ENCODE measurements at places on chromosomes 5 and 9. TPM values are rescaled to one million over a fixed set of nuclear protein-coding genes. Genes with fewer than 3 reads are reported as not detected.

The BHMT gene
- 0.88 TPM for total RNA-seq

The OR1Q1 gene
- not detected for total RNA-seq

The HAVCR2 gene
- 1.6 TPM for total RNA-seq

The MSH3 gene
- total RNA-seq: 23.5 TPM

GRCh38 chr9:114988962-114989599 lies 58.7 kb upstream of the TNFSF8 start:
- no peak for DNase-seq

GRCh38 chr9:8346296-8346695 lies 546.7 kb upstream of the DMAC1 start:
- no peak for DNase-seq

DNA sequence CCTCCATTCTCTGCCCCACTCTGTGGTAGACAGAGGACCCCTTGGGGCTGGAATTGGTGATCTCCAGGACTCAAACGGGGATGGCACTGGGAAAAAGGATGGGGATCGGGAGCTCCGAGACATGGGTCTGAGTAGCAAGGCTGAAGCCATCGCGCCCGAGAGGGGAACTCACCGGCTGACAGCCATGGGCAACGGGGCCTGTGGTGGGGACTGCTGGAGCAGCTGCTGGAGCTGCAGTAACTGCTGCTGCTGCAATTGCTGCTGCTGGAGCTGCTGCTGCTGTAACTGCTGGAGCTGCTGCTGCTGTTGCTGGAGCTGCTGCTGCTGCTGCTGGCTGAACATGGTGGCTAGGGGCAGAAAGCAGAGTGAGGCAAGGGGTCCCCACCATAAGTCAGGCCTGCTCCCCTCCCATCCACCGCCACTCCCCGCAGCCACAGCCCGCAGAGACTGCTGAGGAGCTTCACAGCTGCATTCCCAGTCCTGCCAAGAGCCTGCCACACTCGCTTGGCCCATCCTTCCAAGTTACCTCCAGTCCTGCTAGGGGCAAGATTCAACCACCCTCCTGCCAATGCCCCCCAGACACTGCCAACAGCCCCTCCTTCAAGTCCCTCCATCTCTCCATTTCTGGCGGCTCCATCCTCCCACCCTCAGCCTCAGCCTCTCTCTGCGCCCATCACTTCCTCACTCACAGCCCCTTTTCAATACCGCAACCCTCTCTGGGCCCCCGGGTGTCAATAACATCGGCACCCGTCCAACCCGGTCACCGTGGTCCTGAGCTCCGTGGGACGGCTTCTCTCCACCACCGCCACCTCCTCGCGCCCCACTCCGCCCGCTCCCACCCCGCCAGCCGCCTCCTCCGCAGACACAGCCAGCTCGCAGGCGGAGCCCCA lies 611 bp downstream of the CIZ1 start:
- no peak for DNase-seq

DNA sequence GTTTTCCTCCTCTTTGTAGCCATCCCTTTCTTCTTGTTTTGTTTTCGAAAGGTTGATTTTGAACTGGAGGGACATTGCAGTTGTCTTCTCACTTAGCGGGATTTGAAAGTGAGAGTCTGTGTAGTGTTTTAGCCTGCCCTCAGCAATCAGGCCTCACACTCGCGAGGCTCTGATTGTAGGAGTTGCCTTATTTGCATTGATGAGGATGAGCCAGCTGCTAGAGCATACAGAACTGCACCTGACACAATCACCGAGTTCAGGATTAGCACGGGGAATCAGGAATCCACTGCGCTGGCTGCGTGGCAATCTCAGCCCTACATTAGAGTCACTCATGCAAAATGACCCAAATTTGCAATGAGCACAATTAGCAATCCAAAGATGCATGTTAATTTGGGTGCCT lies 122.5 kb upstream of the TMEM161B start:
- DNase-seq: no peak

DNA sequence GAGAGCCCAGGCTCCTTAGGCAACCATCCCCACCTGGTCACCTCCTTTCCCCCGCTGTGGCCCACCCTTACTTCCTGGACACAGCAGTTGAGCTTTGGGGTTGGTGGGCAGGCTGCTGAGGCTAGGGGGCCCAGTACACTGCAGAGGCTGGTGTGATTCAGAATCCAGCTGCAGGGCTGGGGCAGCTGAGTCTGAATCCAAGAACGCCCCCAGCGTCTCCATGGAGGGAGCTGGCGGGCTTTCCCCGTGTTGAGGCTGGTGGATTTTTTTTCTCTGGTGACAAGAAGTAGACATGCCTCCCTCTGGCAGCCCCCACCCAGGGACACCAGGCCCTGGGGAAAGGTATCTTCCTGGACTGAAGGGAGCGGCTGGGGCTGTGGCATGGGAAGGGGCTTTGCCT lies 104.8 kb downstream of the RXRA start:
- DNase-seq: no peak

DNA sequence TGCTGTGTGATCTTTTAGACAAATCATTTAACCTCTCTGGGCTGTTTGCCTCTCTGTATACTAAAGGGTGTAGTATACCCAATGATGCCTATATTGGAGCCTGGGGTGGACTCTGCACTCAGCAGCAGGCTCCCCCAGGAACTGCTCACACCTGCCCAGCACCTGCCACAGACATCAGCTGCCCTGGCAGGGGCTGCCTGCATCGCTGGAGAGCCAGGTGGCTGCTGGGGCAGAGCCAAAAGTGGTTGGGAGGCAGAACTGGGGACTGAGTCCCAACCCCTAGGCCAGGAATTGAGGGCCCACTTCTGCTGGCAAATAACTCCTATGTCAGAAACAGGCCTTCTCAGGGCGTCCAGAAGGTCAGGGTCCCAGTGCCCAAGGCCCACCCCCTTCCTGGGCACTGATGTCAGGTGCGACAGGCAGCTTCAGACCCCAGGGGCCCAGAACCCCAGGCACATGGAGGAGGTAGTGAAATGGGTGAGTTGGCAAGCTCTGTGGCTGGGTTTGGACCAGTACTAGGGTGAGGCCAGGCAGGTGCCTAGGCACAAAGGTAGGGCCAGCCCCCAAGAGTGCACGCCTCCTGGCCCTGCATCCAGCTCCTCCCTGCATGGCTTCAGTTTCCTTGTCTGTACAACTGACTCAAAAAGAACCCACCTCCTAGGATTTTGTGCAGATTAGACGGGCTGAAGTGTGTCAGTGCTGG lies 5.8 kb downstream of the UNC5A start:
- DNase-seq: no peak

Measured in kidney epithelial cell (primary cell).